Myocyte (in vitro differentiated cells): ENCODE measurements at places on chromosomes 7 and 10. TPM values are rescaled to one million over a fixed set of nuclear protein-coding genes. Genes with fewer than 3 reads are reported as not detected.

Gene HOXA13
- total RNA-seq: 0.13 and 0.26 TPM in 2 replicates

Gene IFIT1B
- not detected in 2 replicates for total RNA-seq

Gene MALRD1
- not detected in 2 replicates for total RNA-seq

Gene PPP1R3C
- 136 and 154 TPM in 2 replicates for total RNA-seq

Gene SLC35G1
- 3.9 and 5.3 TPM in 2 replicates for total RNA-seq

Gene HHEX
- total RNA-seq: 0.11 and 0.16 TPM in 2 replicates

Gene WEE2
- not detected in 2 replicates for total RNA-seq

Gene ZNF789
- 9.9 and 14.0 TPM in 2 replicates for total RNA-seq

Gene AKR1C8
- not detected in 2 replicates for total RNA-seq

Gene HKDC1
- total RNA-seq: 0.10 and 0.11 TPM in 2 replicates

Gene GPER1
- total RNA-seq: 1.1 and 1.6 TPM in 2 replicates

Gene PIP
- not detected in 2 replicates for total RNA-seq

Gene TEX47
- total RNA-seq: not detected in 2 replicates

Gene EIF4EBP2
- 70.7 and 75.3 TPM in 2 replicates for total RNA-seq

Gene TAF5
- total RNA-seq: 2.7 and 3.5 TPM in 2 replicates

Gene SYT15
- total RNA-seq: 0.03 TPM in 1 of 2 replicates, not detected in the other

Gene NRCAM
- total RNA-seq: 43.2 and 60.4 TPM in 2 replicates

Gene PPP1R17
- total RNA-seq: not detected in 2 replicates

Gene CC2D2B
- total RNA-seq: 0.35 TPM in 1 of 2 replicates, not detected in the other
